ENCODE measurements at places on chromosomes 2 and 18. TPM values are rescaled to one million over a fixed set of nuclear protein-coding genes. Genes with fewer than 3 reads are reported as not detected.

Gene LRP1B
- total RNA-seq: 84.0 TPM

Gene ITGA6
- total RNA-seq: 26.5 TPM

DNA sequence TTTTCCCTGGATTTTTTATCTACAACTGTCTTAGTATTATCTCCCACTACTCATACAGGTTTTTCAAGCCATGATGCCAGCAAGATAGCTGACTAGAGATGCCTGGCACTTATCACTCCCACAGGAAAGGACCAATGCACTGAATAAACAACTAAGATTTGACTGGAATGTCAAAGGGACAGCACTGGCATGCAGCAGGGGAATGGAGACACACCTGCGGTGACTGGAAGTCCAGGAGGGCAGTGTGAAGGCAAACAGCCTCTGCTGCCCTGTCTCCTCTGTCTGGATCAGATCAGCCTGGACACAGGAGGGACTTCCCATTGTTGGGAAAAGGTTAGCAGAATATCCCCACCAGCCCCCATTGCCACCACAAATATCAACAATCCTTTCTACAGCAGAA is 85.1 kb downstream of the TMEM237 start:
- no peak for DNase-seq

Gene OR6B2
- not detected for total RNA-seq

Gene PDE1A
- 51.0 TPM for total RNA-seq

- no peak for DNase-seq
Observed at GRCh38 chr18:76554547-76555222, 59.6 kb upstream of the ZNF516 start.

- no peak for DNase-seq
Observed at GRCh38 chr18:5972298-5972697, 77.0 kb upstream of the TMEM200C start.

DNA sequence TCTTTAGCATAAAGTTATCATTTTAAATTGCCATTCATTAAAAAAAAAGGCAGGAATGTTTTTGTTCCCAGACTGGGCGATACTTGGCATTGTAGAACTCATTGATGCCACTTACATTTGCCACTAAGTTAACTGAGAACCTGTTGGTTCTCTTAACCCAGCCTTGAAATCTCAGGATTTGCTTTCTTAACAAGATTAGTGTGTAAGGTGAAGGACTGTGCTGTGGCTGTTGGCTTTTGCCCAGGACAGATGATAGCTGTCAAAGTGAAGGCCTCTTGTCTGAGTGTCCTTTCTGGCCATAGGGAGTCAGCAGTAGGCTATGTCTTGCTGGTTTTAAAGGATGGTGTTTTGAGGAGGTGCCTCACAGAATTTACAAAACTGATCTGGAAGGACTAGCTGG is 2.6 kb downstream of the DPYSL5 start:
- no peak for DNase-seq

DNA sequence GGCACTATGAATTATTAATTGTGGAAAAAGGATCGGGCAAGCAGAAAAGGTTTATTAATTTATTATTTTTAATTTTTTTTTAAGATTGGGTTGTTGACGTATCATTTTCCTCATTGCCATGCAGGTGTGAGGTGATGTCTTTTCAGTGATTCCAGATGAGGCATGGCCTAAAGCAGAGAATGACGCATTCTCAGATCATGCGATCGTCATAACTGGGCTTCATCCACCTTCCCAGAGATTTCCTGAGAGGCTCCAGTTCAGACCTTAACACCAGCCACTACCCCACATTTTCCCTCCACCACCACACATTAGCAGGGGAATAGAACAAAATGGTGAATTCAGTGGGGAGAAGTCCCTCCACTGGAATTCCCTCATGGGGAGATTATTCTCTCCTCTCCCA is 518.4 kb upstream of the SPHKAP start:
- DNase-seq: no peak

All from frontal cortex (tissue), 4 donors.